ENCODE measurements at places on chromosomes 1 and 21.
A peak's percentile ranks its signal among the peaks of the same experiment; 100 is the strongest.

GRCh38 chr1:184031409-184032107 lies 6.0 kb downstream of the COLGALT2 start:
- DNase-seq = no peak

GRCh38 chr1:11045428-11046269 lies 1.4 kb downstream of the MASP2 start:
- DNase-seq = peak; percentile 17

DNA sequence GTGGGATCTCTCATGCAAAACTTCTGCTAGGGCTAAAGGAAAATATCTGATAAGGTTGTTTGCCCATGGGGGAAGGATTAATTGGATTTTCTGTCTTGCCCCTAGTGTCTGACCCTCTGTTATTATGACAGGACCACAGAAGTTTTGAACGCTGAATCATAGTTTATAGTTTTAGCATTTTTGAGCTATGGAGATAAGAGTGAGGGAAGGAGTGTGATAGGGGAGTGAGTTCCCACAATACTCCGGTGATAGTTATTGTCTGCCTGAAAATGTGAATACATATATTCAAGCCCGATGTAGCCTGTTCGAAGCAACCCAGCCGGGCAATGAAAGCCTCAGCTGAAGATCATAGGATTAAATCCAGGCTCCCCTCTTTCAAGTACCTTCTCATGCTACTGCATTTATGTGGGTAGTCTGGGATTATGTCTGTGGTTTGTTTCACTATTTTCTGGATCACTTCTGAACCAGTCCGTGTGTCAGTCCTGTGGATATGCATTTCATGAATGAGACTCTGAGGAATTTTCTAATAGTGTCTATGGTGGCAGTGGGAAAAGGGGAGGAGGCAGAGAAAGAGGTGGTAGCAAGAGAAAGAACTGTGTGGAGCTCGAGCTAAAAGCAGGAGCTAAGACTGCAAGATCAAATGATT lies 258.7 kb downstream of the DISC1 start:
- DNase-seq = no peak

GRCh38 chr1:211632808-211633523 lies 42.5 kb downstream of the NEK2 start:
- no peak for DNase-seq

GRCh38 chr1:184329962-184330868 lies 56.6 kb upstream of the C1orf21 start:
- no peak for DNase-seq

GRCh38 chr1:18645747-18646090 lies 15.1 kb downstream of the PAX7 start:
- DNase-seq = no peak

DNA sequence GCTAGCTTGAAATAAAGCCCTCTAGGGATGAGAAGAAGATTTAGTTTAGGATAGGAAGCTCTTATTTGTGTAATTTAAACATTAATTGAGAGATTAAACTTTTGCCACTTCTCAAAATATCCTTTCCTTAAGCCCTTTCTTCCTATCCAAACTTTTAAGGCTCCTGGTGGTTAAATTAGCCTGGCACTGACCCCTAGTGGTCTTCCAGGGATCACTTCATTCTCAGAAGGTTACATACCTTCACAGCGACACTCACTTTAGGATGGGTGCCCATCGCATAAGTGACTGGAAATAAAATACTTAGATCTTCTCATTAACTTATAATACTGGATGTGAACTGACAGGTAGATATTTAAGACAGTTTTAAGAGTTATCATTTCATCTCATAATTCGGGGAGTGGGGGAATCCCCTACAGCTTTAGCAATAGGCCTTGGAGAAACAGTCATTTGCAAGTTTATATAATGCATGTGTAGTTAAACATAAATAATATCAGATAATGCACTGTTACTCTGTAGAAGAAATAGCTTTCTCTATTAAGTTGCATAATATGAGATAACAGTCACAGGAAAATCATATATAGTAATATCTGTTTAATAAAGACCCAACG lies 7.4 kb downstream of the LHX9 start:
- no peak for DNase-seq

GRCh38 chr1:202571719-202572339 lies 138.4 kb downstream of the SYT2 start:
- DNase-seq = peak; percentile 31

DNA sequence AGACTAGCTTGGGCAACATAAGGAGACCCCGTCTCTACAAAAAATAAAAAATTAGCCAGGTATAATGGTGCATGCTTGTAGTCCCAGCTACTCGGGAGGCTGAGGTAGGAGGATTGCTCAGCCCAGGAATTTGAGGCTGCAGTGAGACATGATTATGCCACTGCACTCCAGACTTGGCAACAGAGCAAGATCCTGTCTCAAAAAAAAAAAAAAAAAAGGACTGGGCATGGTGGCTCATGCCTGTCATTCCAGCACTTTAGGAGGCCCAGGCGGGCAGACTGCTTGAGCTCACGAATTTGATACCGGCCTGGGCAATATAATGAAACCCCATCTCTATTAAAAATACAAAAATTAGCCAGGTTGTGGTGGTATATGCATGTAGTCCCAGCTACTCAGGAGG lies 47.3 kb upstream of the BCL10 start:
- no peak for DNase-seq

DNA sequence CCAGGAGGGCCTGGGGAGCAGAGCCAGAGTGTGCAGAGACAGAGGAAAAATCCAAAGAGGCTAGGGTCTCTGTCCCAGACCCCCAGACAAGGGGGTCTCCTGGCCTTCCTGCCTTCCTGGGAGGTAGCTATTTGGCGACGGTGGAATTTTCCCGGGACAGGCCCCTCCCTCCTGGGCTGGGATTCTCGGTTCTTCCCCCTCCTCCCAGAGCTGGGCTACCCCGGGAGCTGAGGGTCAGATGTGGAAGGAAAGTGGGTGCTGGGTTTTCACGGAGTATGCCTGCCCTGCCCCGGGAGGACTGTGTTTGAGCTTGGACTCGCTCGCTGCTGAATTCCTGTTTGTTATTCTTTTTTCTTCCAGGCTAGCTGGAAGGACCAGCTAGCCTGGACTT lies 759 bp downstream of the AMPD2 start:
- no peak for DNase-seq

DNA sequence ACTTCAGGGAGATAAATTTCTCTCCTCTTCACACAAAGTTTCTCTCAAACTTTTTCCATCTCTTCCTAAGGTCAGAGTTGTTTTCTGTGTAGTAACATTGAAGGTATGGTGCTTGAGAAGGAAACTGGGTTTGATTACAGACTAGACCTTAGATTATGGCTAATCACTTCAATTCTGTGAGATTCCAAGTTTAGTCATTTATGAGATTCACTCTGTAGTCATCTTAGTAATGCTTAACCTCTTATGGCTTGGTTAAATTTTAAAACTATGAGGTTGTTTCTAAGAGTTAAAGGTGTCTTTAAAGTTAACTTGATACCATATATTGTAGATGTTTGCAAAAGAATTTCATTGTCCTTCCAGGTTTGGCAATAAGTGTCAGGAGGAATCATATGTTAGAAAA lies 1092.2 kb downstream of the KCNT2 start:
- no peak for DNase-seq

- DNase-seq = no peak
Measured at GRCh38 chr21:45150638-45151131, 76.3 kb downstream of the ADARB1 start.

GRCh38 chr1:46413596-46413985 lies 19.5 kb downstream of the FAAH start:
- peak; percentile 53 for DNase-seq

- DNase-seq = no peak
Measured at GRCh38 chr1:74943046-74943445, 191.1 kb upstream of the LHX8 start.

- no peak for DNase-seq
Measured at GRCh38 chr21:40053007-40053406, 185.8 kb downstream of the PCP4 start.

GRCh38 chr1:186682736-186683135 lies 2.5 kb upstream of the PTGS2 start:
- no peak for DNase-seq

GRCh38 chr1:232883992-232884661 lies 66.3 kb upstream of the NTPCR start:
- DNase-seq = no peak

DNA sequence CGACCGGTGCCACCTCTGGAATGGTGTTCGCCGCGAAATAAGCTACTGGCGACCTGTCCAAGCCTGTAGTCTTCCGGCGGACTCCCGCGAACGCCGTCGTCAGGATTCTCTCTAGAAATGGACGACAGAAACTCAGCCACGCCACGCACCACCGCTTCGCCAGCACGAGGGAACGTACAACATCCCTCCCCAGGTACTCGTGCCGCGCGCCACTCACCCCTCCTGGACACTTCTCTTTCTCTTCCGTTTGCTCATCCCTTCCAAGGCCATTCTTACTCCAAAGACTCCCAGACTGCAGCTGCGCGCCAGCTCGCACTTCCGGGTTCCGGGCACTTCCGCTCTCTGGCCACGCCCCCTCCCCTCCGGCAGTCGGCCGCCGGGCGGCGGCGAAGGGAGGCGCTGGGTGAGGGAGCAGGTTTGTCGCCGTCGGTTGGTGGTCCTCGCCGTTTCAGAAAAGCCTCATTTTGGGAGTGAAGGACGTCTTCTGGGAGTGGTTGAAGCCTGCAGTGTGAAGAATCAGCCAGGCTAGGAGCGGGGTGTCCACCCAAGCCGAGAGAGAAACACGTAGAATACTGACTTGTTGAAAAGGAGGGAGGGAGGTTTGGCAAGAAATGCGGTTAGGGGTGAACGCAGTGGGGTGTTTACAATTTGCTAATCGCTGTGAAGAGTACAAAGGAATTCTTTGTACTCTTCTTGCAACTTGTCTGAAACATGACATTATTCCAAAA lies at the start of gene RBM34:
TSS of gene RBM34 (minus strand) at position 294 of the 728 bp plus-strand sequence. CDS start at position 270, 24 bp downstream.
- DNase-seq = peak; percentile 95

DNA sequence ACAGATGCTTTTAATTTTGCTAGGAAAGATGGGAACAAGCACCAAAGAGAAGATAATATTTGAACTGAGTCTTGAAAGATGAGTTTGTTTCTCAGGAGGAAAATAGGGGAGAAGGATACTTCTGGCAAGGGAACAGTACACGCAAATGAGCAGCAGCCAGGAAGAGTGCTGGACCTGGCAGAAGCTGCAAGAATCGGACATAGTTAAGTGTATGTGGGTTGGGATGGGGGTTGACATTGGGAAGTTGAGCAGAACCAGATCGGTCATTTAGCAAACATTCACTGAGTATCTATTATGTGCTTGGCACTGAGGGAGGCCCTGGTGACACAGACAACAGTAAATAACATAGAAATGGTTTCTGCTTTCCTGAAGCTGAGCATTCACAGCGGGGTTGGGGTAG lies 198.8 kb downstream of the PLPP3 start:
- no peak for DNase-seq

- no peak for DNase-seq
Measured at GRCh38 chr1:197782722-197783360, 7.6 kb upstream of the DENND1B start.

- no peak for DNase-seq
Measured at GRCh38 chr1:92843429-92844352, 11.9 kb downstream of the RPL5 start.

- no peak for DNase-seq
Measured at GRCh38 chr1:157498736-157499090, 53.6 kb downstream of the FCRL5 start.

DNA sequence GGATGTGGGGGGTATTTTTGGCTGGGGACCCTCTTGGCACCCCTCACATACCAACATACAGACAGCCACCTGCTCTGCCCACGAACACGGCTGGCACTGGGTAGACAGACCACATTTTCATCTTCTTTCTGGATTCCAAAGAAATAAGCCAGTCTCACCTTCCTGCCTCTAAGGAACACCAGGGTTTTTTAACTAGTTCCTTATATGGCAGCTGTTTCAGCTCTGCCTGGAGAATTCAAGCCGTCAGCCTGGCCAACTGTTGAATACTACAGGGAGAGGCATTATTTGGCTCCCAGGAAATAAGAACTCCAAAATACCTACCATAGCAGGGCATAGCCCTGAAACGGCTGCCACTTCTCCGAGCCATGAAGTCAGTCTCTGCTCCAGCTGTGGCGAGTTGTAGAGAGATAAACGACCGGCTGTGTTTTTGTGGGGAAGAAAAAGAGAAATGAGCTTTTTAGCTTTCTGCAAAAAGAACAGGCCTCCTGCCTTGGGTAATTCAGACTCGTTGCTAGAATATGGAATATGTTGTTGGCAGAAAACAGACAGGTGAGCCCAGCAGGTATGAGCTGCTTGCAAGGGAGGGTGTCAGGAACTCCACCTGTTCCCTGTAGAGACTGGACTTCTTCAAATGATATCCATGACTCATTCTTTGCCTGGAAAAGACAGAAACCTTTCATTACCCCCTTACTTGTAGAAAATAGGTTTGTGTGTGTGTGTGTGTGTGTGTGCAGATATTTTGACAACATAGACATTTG lies 51.8 kb downstream of the MT1HL1 start:
- DNase-seq = no peak

- DNase-seq = no peak
Measured at GRCh38 chr1:25738499-25738898, 61.5 kb upstream of the SELENON start.

DNA sequence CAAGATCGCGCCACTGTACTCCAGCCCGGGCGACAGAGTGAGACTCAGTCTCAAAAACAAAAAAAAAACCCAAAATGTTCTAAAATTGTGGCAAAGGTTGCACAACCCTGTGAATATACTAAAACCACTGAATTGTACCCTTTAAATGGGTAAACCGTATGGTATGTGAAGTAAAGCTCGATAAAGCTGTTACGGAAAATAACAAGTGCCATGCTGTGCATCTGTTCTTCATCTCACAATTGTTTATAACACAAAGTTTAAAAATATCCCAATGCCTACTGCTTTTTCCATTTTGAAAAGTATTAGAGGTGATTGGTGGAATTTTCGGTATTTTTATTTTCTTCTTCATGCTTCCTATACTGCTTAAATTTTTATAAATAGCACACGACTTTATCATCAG lies 111.5 kb downstream of the ENAH start:
- no peak for DNase-seq

GRCh38 chr1:113917400-113918082 lies 11.6 kb upstream of the HIPK1 start:
- DNase-seq = no peak

DNA sequence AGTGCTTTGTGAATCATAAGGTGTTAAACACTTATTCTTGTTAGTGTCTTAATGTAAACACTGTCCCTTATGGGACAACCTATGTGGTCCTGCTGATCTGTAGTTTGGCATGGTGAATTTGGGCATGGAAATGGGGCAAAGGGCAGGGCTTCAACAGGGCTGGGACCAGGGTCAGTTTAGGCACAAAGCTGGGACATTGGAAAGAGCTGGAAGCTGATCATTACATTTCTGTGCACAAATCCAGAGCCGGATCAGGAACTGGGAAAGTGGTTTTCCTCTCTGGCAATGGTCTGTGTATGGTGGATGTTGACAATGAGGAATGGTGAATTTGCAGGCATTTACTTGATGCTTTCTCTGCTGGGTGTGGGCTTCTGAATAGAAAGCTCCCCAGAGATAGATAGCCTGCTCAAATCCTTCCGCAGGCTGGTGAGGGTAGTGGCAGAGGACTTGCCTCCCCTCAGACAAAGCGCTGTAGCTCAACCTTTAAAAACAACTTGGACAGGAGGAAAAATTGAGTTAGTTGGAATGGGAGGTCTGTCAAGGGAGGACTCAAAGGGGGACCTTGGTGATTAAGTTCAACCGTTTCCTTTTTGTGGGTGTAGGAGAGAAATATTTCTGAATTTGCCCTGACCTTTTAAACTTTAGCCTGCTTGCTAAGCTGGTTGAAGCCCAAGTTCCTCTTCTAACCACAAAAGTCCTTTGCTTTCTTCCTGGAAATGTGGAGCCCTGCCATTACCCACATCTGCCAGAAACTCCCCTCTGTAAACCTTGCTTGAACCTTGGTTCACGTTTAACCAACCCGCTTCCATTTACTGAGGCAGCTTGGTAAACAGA lies 35.3 kb downstream of the HLX start:
- no peak for DNase-seq
